Karpas-422 (cell line): ENCODE measurements at places on chromosomes 6 and 20.

DNA sequence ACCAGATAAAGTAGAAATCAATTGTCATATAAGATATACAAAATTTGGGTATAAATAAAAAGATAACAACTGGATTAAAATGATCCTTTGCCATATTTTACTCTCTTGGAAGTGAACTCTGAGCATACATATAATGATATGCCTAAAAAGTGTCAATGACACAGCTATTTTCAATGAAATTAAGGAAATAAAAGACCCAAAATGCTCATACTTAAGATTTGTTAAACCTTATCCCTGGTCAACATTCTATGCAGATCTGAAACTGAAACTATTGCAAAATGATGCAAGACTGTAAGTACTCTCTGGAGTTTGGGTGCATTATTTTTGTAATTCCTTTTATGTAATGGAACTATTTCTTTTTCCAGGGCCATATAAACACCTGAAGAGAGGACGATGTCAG, 119.0 kb upstream of the SGK1 start:
- H3K27ac ChIP-seq, result no peak overlapping the region
- H3K4me1 ChIP-seq, result no peaks in the 10 kb centered on the region
- no peak overlapping the region for H3K4me3 ChIP-seq
- no peaks in the 10 kb centered on the region for H3K36me3 ChIP-seq
- H3K27me3 ChIP-seq, result no peaks in the 10 kb centered on the region

DNA sequence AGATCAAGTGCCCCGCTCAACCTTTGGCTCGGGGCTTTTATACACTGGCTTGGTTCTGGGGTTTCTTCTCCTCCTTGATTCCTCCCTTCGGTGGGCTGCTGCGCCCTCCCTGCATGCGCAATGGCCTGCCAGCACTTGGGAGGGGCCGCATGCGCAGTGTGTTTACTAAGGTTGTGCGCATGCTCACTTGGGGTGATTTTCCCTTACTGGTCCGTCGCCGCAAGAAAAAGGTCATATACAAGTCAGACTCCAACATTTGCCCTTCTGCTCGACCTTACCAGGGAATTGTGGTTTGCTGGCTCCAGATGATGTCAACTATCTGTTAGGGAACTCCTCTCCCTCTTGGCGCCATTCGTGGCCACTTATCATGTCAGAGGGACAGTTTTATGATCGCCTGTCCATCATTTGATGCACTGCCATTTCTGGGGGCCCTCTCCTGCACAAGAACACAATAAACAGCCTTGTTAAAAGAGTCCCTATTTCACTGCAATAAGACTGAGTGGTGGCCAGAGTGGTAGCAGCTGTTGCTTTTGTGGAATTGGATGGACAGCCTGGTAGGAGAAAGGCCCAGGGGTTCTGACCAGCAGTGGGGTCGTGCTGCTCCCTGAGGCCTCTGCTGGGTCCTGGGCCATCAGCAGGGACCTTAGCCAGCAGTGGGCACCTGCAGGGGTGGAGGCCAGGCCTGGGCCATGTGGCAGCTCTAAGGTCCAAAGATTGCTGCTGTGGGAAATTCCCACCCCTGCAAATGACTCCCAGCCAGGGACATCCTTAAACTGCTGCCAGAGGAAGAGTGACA, 2.8 kb upstream of the LBP start:
- no peak overlapping the region for H3K27ac ChIP-seq
- no peak for DNase-seq
- H3K4me1 ChIP-seq, result peaks cover 7% of the 10 kb centered on the region
- no peaks in the 10 kb centered on the region for H3K27me3 ChIP-seq
- no peaks in the 10 kb centered on the region for H3K36me3 ChIP-seq

- no peaks in the 10 kb centered on the region for H3K36me3 ChIP-seq
- H3K27me3 ChIP-seq, result no peaks in the 10 kb centered on the region
- peaks cover 12% of the 10 kb centered on the region for H3K4me1 ChIP-seq
- H3K27ac ChIP-seq, result no peak overlapping the region
- peak; percentile 76 for DNase-seq
Observed at GRCh38 chr6:10460096-10460495, 45.2 kb upstream of the TFAP2A start.

DNA sequence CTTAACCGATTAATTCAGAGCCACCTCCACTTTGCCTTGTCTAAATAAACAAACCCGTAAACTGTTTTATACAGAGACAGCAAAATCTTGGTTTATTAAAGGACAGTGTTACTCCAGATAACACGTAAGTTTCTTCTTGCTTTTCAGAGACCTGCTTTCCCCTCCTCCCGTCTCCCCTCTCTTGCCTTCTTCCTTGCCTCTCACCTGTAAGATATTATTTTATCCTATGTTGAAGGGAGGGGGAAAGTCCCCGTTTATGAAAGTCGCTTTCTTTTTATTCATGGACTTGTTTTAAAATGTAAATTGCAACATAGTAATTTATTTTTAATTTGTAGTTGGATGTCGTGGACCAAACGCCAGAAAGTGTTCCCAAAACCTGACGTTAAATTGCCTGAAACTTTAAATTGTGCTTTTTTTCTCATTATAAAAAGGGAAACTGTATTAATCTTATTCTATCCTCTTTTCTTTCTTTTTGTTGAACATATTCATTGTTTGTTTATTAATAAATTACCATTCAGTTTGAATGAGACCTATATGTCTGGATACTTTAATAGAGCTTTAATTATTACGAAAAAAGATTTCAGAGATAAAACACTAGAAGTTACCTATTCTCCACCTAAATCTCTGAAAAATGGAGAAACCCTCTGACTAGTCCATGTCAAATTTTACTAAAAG, 2.7 kb downstream of the FOXC1 start:
- no peaks in the 10 kb centered on the region; the same call in 1 of the 2 replicates for H3K4me1 ChIP-seq
- H3K36me3 ChIP-seq, result no peaks in the 10 kb centered on the region
- DNase-seq, result no peak
- H3K27ac ChIP-seq, result no peak overlapping the region
- no peaks in the 10 kb centered on the region for H3K27me3 ChIP-seq
- no peak overlapping the region for H3K4me3 ChIP-seq

- no peaks in the 10 kb centered on the region for H3K4me1 ChIP-seq
- no peaks in the 10 kb centered on the region for H3K36me3 ChIP-seq
- no peak for DNase-seq
- H3K27me3 ChIP-seq, result no peaks in the 10 kb centered on the region
- no peak overlapping the region for H3K4me3 ChIP-seq
Observed at GRCh38 chr6:157999168-158000051, 17.7 kb downstream of the SYNJ2 start.
